Renal cortical epithelial cell (primary cell): ENCODE measurements at places on chromosomes 11 and 22.
A peak's percentile ranks its signal among the peaks of the same experiment; 100 is the strongest.

DNA sequence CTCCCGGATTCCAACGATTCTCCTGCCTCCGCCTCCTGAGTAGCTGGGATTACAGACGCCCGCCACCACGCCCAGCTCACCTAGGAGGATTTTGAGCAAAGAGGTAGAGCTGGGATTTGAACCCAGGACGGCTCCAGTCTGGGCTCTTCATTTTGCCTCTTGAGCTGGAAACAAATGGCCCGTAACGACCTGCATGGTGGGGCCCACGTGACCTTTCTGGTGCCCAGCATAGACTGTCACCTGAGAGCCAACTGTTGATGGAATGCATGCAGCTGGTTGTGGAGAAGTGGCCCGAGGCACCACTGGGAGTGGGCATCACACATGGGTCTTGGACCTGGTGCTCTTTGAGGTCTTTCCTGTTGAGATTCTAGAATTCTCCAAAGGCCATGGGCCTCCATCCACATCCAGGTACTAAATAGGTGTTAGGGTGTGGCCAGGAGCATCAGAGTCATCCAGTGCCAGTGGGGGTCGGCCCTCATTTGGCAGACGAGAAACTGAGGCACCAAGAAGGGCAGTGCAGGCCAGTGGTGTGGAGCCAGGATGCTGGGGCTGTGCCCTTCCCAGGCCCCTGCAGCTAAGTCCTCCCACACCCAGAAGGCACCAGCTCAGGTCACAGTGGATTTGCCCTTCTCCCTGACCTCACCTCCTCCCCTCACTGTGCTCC, 3.9 kb downstream of the ATF4 start:
- no peak for DNase-seq

DNA sequence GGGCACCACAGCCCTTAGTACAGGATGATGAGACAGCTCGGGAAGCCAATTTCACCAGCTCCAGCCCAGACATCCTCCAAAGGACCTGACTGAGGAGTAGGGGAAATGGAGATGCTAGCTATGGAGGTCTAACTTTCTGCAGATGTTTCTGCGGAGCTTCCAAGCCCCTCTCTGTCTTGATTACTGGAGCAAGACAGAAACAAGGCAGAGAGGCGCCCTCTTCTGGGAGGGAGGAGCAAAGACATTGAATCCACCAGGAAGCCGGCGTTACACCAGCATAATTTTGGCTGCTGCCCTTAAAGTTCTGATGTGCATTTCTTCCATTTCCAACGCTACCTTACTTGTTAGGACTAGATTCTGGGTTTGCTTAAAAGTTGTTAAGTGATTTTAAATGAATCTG, 107.3 kb upstream of the HSD17B12 start:
- no peak for DNase-seq

- no peak for DNase-seq
These were observed 3.9 kb downstream of the DBX1 start for GRCh38 chr11:20156280-20156875.

DNA sequence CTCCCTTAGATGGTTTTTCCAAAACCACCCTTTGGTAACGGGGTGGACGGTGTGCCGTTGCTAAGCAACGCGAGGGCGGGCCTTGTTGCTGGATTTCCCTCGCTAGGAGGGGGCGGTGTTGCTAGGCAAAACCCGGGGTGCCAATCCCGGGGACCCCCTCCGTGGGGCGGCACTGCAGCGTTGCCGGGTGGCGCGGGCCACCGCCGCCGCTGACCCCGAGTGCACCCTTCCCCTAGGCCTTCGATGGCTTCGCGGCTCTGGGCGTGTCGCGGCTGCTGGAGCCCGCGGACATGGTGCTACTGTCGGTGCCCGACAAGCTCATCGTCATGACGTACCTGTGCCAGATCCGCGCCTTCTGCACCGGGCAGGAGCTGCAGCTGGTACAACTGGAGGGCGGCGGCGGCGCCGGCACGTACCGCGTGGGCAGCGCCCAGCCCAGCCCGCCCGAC, 8.9 kb downstream of the EHBP1L1 start:
- DNase-seq: no peak

- no peak for DNase-seq
These were observed 24.1 kb downstream of the MAML2 start for GRCh38 chr11:96318850-96319249.

GRCh38 chr22:42086051-42086450, 4.5 kb downstream of the NDUFA6 start:
- no peak for DNase-seq

- DNase-seq: peak; percentile 32
These were observed 37.8 kb downstream of the PAMR1 start for GRCh38 chr11:35487532-35488078.

DNA sequence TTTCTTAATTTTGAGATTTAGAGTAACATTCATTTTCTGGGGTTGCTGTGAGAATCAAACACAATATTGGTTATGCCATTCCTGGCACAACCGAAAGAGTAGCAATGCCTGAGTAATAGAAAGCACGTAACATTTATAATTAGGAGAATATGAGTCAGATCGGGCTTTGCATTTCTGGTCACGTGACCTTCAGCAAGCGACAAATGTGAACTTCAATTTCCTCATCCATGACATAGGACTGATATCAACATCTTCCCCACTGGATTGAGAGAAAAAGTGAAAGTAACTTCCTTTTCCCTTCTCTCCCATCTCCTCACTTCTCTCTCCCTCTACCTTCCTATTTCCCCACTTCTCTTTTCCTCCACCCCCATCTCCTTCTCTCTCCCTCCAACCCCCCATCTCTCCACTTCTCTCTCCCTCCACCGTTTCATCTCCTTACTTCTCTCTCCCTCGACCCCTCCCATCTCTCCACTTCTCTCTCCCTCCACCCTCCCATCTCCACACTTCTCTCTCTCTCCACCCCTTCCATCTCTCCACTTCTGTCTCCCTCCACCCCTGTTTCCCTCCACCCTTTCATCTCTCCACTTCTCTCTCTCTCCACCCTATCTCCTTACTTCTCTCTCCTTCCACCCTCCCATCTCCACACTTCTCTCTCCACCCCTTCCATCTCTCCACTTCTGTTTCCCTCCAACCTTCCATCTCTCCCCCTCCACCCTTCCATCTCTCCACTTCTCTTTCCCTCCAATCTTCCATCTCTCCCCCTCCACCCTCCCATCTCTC, 33.5 kb upstream of the CAT start:
- DNase-seq: no peak

DNA sequence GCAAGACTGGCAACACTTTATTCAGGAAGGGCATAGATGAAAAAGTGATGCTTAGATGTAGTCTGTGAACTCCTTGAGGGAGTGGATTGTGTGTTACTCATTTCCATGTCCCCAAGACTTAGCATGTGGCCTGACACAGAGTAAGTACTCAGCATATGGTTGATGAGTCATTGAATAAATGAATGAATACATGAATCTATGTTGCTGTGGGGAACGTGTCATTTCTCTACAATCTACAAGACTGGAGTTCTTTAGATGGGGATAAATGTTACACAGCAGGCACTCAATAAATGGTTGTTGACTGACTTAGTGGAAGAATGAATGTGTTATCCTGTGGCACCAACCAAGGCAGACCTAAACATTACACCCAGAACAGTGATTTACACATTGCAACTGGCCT, 17.9 kb downstream of the BPIFC start:
- peak; percentile 9 for DNase-seq

- DNase-seq: no peak
These were observed 282.3 kb upstream of the CTSC start for GRCh38 chr11:88619656-88620385.

- DNase-seq: no peak
These were observed 131.9 kb upstream of the TEAD1 start for GRCh38 chr11:12542186-12542935.

DNA sequence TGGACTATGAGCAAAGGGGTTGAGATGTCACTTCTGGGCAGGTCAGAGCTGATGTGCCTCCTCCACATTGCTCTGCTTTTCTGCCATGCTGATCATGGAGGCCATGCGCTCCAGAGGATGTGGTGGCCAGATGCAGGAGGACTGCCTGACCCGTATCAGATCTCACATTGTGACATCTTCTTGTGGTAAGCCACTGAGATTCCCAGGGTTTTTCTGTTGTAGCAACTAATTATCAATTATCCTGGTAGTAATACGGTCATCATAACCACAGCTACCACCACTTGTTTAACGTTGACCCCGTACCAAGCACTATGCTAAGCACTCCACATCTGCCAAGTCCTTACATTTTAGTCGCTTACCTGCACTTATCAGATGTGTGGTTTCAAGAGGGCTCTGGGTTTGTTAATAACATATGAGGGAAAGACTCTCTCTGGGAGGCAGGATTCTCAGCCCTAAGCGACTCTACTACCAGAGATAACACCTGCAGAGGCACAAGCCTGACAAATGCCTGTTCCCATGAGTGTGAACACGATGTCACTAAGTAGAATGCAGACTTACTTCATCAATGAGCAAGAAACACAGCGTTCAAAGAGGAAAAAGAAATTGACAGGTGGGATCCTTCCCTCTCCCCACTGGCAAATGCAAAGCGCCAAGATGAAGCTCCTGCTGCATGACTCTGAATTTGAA, 63.6 kb upstream of the TIMP3 start:
- no peak for DNase-seq

GRCh38 chr11:70322666-70323065, 52.2 kb downstream of the PPFIA1 start:
- DNase-seq: no peak

DNA sequence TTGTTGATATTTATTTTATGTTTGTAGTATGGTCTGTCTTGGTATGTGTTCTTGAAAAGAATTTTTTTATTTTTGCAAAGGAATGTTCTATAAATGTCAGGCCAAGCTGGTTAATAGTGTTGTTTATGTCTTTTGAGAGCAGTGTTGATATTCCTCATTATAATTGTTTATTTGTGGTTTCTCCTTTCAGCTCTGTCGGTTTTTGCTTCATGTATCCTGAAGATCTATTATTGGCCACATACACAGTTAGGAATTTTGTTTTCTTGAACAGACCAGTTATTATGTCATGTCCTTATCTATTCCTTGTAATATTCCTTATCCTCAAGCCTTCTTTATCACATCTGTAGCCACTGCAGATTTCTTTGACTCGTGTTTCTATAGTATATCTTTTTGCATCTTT, 56.5 kb downstream of the PDHX start:
- DNase-seq: peak; percentile 24

- peak; percentile 82 for DNase-seq
These were observed 23.4 kb upstream of the KIRREL3 start for GRCh38 chr11:127023991-127024390.

GRCh38 chr11:77198440-77198849, 70.4 kb downstream of the MYO7A start:
- no peak for DNase-seq

DNA sequence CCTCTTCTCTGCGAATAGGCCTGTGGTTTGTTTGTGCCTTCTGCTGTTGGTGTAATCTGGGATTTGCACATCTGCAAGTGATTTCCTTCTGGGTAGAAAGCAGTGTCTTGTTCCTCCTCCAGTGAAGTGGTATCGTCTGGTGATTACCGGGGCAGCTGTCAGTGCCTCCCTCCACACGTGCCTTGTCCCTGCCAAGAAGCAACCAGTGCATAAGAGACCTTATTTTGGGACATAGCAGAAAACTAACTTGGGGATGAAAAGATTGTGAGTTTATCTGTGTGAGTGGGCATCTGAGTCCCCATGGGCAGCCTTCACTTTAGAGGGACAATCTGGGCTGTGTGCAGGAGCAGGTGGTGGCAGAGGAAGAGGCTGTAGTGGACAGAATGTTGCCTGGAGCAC, 71.5 kb upstream of the SORL1-AS1 start:
- no peak for DNase-seq

DNA sequence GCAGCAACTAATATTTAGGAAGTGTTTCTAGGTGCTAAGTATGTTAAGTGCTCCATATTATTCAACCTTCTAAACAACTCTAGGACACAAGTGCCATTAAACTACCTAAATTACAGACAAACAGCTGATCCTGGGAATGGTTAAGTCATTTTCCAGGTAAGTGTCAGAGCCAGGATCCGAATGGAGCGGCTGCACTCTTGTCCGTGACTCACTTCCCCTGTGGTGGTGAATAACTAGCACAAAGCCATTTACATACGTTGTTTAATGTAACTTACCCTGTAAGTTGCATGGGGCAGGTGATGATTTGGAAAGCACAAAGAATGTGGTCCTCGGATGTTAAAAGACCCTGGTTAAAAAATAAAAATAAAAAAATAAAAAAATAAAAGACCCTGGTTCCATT, 8.8 kb upstream of the PRG2 start:
- peak; percentile 61 for DNase-seq

DNA sequence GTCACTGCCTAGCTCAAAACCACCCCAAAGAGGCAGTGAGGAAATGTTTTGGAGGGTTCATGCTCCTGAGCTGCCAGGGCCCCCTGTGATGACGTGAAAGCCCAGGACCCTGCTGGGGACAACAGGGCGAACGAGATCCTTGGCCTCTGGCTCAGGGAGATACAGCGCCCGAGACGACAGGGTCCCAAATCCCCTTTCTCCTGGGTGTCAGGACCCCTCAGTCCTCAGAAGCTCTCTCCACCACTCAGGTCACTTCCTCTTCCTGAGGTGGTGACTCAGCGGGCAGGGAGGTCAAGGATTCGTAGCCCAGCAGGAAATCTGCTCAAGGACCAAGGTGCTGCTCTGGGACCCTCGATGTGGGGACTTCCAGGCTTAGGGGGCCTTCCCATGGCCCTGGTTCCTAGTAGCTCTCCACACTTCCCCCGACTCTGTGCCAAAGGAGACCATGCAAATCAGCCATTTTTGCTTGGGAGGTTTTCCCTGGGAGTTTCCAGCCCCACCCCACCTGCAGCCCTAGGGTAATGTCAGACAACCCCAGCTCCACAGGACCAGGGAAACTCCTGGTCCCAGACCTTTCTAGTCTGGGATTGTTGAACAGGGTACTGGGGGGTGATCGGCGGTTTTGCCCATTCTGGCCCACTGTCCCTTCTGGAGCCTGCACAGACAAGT, 12.8 kb downstream of the BCL9L start:
- DNase-seq: peak; percentile 45

DNA sequence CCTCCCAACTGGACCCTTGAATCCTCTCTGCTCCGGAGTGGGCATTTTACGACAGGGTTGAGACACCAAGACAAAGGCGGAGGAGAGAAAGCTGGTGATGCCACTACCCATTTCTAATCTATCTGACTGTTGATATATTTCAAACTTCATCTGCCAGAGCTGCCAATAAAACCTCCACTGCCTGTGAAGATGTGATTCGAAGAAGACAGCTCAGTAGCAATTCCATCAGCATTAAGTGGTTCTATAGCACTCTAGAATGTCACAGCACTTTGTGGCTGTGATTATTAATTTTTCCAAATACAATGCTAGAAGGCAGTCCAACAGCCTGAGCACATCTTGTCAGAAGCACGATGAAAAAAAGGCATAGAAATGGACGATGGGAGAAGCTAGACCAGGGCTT, 282.8 kb downstream of the OPCML start:
- DNase-seq: no peak

GRCh38 chr11:69691463-69691862, 12.4 kb downstream of the FGF19 start:
- no peak for DNase-seq

GRCh38 chr11:105000797-105001196, 22.2 kb downstream of the CASP5 start:
- no peak for DNase-seq

DNA sequence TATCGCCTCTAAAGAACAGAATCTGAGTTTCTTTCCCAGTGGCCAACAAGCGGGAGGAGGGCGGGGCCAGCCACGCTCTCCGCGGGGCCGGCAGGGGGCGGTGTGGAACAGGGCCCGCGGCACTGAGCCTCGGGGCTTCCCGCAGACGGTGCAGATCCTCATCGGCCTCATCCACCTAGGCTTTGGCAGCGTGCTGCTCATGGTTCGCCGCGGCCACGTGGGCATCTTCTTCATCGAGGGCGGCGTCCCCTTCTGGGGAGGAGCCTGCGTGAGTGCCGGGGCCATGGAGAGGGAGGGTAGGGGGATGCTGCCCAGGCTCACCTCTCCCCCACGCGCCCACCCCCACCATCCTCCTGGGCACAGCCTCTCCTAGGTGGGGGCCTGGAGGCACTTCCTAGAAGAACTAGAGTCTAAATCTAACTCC, 10.7 kb downstream of the MS4A15 start:
- DNase-seq: no peak
